Femur (tissue), 1 donor: ENCODE measurements at places on chromosomes 5 and 9.

GRCh38 chr5:2068531-2068930, 185.8 kb upstream of the IRX4 start:
- DNase-seq = no peak

- DNase-seq = no peak
These were observed 58.6 kb downstream of the CDKN2A start for GRCh38 chr9:21935631-21936030.

GRCh38 chr5:128494516-128494915, 43.5 kb downstream of the FBN2 start:
- no peak for DNase-seq

GRCh38 chr5:149959406-149960236, 937 bp upstream of the SLC26A2 start:
- no peak for DNase-seq

GRCh38 chr9:130779153-130779855, 55.8 kb upstream of the ABL1 start:
- no peak for DNase-seq

DNA sequence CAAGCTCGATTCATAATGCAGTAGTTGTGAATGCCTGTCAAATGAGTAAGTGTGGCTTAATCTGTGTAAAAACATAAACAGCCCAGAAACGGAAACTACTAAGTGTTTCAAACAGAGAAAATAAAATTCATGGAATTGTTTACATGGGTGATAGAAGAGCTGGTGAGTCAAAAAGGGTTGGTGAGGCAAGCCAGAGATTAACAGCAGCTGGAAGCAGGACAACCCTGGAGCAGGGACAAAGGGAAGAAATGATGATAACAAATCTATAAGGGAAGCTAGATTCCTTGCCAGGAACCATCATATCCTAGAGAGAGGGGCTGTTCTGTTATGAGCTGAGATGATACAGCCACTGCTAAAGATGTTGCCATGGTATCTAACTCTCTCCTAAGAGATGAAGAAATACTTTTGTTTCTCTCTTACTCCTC, 18.0 kb upstream of the PRR16 start:
- DNase-seq = no peak

DNA sequence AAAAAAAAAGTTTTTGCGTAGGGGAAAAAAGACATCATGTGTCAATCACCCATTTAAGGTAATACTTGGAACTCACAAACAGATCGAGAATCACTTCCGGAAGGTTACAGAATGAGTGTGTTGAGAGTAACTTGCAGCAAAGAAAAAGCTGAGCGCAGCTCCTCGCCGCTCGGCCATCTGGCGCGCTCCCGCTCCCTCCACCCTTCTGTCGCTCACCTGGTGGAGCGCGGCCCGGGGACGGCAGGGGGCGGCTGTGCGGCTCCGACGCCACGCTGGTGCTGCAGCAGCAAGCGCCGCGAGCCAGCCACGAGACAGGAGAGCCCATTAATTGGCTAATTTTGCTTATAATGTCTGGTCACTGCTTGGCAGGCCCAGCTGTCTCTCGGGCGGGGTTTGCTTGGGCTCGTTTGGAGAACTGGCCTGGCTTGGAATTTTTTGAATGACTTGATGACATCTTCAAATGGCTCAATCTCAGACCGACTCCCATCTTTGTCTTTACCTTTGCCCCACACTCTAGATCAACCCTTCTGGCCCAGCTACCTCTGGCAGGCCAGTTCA, 601.8 kb downstream of the CCDC171 start:
- DNase-seq = peak; percentile 76

GRCh38 chr5:156188016-156188415, 138.9 kb upstream of the SGCD start:
- DNase-seq = peak; percentile 20
